Activated T-helper 1 cell treated with Interleukin-2 at 50 U/mL for 16 hours (primary cell): ENCODE measurements at places on chromosomes 12 and 14.

DNA sequence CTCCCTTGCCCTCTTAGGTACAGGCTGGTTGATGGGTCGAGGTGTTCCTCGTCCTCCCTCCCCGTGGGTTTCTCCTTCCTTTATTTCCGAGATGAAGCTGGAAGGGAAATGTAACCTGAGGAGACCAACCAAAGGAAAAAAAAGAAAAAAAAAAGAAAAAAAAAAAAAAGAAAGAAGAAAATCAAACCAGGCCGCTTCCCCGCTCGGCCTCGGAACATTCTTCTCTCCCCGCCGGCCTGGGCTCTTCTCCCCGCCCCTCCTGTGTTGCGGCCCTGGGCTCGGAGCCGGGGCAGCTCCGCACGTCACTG lies 1.6 kb upstream of the NFATC4 start:
- DNase-seq: no peak

- no peak for DNase-seq
These were observed 24.2 kb downstream of the TRIM9 start for GRCh38 chr14:51070726-51071125.

DNA sequence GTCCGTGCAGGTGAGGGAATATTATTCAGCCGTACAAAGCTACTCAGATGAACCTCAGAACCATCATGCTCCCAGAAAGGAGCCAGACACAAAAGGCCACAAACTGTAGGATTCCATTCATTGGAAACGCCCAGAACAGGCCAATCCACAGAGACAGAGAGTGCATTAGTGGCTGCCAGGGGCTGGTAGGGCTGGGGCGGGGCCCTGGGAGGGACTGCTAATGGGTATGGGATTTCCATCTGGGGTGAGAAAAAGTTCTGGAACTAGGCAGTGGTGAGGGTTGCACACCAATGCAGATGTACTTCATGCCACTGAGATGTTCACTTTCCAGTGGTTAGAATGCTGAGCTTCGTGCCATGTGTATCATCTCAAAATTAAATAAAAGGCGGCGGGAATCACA lies 101.1 kb downstream of the RFLNA start:
- DNase-seq: no peak

DNA sequence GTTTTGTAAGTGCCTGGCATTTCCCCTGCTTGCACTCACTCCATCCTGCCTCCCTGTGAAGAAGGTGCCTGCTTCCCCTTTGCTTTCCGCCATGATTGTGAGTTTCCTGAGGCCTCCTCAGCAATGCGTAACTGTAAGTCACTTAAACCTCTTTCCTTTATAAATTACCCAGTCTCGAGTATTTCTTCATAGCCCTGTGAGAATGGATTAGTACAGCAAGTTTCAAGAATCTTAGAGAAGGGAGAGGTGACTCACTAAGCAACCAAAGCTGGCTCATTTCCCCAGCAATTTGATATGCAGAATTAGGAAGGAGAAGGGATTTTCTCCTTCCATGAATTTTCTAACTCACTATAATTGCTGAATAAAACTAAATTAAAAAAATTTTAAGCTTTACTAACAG lies 251.0 kb upstream of the FOXG1 start:
- no peak for DNase-seq

DNA sequence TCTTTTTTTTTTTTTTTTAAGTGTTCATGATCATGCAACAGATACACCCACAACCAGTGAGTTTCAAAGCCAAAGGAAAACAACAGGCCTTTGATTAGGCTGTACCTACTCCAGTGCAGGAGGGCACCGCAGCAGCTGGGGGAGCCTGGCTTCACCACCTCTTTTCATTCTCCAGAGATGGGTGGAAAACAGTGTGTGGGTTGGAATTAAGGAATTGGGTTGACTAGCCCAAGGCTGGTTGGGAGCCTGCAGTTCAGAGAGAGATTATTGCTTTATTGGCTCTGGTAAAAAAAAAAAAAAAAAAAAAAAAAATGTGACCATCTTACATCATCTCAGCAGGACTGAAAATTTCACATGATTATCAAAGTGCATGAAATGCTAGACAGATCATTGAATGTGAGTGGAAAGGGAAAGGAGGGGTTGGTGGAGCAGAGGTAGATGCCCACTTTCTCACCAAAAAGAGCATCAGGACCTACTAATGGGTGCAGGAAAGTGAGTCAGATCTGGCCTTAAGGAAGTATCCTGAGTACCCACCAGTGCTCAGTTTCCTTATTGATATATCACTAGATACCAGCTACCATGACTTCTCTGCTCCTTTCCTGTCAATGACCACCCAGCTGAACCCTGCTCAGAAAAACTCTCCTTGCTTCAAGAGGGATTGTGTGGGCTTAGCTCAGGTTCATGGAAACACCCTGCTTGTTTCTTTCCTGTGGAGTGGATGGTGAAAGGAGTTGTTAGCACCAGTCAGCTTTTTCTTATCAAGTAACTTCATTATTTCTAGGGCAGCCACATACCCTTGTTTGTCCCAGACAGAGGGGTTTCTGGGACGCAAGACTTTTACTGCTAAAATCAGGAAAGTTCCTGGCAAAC lies 54.8 kb upstream of the DYRK2 start:
- DNase-seq: no peak

- no peak for DNase-seq
These were observed 11.8 kb downstream of the ALG10B start for GRCh38 chr12:38328306-38328895.

DNA sequence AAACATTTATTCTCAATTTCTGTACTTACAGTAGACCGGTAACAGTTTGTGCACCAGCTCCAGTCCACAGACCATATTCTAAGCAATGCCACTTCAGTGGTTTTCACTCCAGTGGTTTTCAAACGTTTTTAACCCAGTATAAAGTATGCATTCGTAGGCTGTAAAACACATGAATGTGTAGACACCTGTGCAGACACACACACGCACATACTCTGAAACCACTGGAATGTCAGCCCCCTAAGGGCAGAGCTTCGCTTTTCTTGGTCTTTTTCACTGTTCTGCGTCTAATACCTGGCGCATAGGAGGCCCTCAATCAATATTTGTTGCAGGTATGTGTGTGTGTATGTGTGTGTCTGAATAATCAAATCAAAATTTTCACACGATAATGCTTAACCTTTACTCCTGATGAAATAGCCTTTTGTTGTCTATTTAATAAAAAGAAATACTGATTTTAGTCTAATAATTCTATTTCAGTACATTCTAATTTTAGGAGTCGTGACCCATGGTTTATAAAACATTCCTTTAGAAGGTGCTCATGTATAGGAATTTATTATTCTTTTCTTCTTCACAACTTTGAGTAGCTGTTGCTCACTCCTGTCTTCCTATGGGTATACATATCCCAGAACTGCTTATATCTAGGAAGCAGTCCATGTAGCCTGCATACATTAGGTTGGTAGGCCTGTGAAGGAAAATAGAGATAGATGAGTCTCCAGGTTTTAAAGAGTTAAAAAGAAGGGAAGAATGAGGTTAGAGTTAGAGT lies 73.6 kb upstream of the REP15 start:
- no peak for DNase-seq

- DNase-seq: no peak
These were observed 4.6 kb upstream of the SAMD4A start for GRCh38 chr14:54562334-54562733.

DNA sequence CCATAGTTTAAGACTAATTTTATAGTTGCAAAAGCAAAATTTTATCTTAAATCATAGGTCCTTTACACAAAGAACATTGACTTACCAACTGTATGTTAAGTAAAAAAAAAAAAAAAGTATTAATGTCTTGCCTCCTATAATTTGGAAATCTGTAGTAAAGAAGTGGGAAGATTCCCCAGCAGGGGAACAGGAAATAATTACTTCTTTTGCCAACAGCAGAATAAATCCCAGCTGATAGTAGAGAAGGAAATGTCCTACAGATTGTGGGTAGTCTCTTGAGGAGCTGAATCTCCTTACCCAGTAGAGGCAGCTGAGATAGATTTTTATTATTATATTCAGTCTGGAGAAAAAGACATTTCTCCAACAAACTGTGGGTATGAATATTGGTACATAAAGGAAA lies 193.7 kb downstream of the SLC6A15 start:
- no peak for DNase-seq

DNA sequence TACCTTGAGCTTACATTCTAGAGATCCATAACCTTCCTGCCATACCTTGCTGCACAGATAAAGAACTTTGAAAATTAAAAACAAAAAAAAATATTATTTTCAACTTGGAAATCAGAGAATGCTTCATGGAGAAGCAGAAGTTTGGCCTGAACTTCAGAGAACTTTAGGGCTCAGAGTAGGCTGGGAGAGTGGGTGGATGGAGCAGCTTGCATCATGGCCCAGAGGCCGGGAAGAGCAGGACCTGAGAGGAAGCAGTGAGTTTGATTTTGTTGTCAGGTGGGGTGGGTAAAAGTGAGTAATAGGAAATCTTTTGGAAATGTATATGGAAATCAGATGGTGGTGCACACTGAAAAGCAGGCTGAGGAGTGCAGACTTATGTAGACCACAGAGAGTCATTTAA lies 228.5 kb upstream of the KRR1 start:
- DNase-seq: no peak

DNA sequence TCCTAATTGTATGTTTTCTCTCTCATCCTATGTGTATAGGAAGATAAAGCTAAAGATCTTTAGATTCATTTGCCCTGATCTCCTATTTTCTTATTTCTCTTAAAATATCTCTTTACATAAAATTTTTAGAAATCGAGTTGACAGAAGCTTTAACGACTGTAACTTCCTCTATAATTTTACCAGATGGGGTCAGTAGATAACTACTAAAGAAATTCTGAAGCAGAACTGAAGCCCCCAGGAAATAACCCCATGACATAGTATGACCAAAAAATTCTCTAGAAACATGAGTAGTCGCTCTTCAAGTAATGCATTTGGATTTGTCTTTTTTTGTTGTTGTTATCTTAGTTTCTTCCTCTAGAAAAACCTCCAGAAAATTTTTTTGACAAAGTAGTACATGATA lies 288.0 kb downstream of the ERC1 start:
- no peak for DNase-seq

DNA sequence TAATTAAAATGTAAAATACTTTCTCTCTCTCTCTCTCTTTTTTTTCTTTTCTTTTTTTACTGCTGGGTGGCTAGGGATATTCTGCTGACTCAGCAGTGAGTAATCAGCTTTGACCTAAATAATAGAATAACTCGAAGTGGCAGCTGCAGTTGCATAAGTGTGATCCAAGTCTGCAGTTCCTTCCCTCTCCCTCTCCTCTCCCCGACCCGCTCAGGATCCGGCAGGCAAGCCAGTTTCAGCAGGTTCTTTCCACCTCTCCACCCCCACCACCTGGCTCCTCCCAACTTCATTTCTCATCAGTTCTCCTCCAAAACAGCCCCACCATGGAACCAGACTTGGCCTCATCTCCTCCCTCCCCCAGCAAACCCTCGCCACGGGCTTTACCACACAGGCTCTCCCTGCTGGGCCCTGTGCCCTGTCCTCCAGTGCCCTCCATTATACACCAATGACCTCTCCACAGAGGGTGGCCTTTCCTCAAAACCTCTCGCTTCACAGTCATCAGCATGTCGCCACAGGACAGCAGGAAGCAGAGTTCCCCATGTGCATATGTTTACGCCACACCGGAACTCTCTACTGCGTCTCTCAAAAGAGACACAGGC lies 22.4 kb downstream of the SLC7A8 start:
- DNase-seq: no peak

GRCh38 chr14:78618368-78618767 lies 448.2 kb downstream of the NRXN3 start:
- DNase-seq: no peak

DNA sequence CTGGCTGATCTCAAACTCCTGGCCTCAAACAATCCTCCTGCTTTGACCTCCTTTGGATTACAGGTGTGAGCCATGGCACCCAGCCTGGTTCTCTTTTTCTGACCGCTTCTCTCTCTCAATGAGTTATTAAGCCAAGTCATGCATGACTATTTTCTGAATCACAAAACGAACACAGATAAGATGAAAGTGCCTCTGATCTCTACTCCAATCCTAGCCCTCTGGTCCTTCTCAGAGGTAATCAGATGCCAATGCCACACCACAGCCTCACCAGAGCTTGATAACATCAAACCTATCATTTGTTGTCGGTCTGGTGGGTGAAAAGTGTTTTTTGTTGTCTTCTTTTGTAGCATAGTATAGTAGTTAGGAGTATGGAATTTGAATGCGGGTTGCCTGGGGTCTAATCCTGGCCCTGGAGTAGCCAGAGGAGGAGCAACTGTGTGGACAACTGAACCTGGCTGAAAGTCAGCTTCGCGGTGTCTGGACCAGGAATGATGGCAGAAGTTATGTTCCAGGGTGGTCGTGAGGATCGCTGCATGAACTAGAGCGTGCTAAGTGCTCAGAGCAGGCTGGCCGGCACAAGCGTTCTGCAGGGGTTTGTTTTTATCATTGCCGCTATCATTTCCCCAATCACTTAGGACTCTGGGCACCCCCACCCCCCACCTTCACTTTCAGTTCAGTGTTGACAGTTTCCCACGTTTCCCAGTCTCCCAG lies 77.9 kb downstream of the SPRING1 start:
- no peak for DNase-seq

DNA sequence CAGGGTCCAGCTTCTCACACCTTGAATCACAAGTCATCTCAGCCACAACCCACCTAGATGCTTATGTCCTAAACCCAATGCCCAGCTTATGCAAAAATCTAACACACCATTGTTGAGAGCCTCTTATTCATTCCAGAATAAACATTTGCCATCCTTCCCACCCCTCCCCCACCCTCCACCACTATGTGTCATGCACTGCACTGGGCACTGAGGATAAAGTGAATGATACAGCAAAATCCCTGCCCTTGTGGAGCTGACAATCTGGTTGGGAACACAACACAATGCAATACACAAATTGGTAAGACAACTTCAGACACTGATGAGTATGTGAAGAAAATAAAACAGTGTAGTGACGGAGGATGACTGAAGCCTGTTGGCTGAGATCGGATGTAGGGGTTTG lies 1.4 kb upstream of the GLTP start:
- no peak for DNase-seq

DNA sequence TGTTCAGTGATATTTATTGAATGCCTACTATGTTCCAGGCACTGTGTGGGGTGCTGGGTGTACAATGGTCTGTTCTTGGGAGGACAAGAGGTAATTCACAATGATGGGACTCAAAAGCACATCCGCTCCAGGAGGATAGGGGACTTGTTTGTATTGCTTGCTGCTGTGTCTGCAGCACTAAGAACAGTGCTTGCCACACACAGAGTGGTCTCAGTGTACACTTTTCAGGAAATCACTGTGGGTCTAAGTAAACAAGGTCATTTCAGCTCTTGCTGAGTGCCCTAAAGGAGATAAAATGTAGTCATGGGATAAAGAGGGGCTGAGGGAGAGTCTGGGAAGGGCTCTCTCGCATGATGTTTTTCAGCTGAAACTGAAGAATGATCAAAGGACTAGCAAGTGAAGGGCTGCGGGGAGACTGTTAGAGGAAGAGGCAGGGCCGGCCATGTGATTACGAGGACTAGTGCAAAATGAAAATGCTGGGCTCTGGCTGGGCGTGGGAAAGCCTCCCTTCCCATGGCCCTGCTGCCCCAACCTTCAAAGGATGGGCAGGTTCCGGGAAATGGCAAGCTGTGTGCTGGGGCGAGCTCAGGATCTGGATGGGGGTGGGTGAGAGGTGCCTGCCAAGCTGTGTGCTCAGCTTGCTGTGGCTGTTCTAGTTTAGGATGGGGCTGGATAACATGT lies 39.1 kb downstream of the ADCK1 start:
- DNase-seq: no peak
